ENCODE measurements at places on chromosomes 13 and 19.

DNA sequence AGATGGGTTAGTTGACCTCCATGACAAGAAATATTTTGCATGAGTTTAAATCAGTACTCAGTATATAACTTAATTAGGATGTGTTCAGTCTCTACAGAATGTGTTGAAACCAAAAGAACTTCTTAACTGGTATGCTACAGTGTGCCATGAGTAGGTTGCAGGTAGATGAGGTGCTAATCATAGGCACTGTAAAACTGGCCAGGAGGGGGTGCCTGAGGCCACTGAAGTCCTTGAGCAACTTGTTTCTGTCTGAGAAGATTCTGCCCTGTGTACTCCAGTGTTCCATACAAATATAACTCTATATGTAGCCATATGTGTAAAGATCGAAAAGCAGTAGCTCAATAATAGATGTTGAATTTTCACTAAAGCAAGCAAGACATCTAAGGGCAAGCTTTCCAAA is 549.2 kb upstream of the KLF12 start:
- ATAC-seq: no peak

- ATAC-seq: no peak
These were observed 328.7 kb upstream of the EDNRB start for GRCh38 chr13:78247362-78247761.

GRCh38 chr13:113400621-113401451 is 36.9 kb upstream of the GRTP1 start:
- ATAC-seq: no peak

- no peak for ATAC-seq
These were observed 11.4 kb downstream of the AKAP8 start for GRCh38 chr19:15368051-15368632.

GRCh38 chr19:35732540-35733179 is 9.6 kb downstream of the IGFLR1 start:
- ATAC-seq: no peak

DNA sequence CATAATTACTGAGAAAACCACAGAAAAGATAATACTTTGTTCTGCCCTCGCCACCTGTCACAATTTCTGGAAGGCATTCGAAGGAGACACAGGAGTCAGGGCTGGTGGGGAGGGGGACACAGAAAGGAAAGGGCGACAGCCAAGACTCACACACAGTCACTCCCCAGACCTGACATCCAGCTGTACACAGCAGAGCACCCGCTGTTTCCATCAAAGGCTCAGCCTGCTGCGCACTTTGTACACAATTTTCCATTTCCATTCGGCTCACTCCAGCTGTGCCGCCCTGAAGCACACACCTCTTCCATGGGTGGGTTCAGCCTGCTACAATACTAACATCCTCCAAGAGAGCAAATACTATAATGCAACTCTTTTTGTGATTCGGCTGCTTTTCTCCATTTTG is 38.0 kb downstream of the STK24 start:
- ATAC-seq: no peak

DNA sequence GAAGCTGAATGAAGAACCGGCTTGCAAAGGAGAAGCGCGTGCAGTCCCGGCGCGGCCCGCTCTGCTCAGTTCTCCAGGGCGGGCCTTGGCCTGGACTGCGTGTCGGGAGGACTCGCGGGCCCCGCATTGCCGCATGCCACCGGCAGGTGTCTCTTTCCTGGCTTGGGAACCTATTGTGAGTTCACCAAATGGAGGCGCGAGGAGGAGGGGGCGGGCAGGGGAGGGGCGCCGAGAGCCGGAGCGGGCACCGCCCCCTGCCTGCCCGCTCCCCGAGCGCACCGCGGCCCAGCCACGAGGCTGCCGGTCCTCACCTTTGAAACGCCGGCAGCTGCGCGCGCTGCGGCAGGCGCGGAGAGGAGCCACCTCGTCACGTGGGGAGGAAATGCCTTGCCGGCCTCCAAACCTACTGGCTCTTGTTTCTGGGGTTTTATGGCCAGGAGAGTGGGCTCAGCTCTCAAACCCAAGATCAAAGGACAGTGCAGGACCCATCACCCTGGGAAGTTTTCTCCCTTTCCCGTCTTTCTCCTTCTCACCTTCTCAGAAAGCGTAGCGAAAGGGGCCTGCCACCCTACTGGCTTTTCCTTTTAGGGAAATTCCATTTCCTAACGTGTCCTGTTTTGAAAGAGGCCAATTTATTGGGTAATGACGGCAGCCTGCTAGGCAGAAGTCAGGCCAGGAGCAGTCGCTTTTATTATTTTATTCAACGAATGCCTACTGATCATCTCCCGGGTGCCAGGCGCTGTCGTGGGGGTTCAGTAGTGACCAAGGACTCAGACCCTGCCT is 13.8 kb upstream of the UBE2L5 start:
- ATAC-seq: no peak

- ATAC-seq: peak; percentile 84
These were observed 146.7 kb upstream of the FNDC3A start for GRCh38 chr13:48828962-48829411.

GRCh38 chr19:46624958-46625661 is at the start of gene PTGIR:
Gene PTGIR (minus strand): TSS chr19:46625089. CDS start chr19:46624225, 864 bp downstream.
- ATAC-seq: peak; percentile 69

GRCh38 chr13:31046711-31047279 is 114.3 kb downstream of the TEX26 start:
- ATAC-seq: peak; percentile 6

DNA sequence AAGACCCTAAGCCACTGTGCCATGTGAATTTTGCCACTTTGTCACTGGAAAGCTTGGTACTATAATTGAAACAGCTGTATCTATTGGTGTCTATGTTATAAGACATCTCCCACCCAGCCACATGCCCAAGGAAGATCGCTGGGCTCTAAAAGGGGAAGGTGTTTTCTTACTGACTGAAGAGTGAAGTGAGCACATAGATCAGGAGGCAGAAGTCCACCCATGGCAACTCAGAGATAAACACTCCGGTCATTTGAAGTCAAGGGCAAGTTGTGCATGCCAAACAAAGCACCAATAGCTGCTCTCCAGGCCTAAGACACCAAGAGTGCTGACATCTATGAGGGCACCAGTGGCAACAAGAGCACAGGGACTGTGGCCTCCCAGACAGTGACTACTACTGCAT is 153.8 kb downstream of the KCTD12 start:
- ATAC-seq: no peak

DNA sequence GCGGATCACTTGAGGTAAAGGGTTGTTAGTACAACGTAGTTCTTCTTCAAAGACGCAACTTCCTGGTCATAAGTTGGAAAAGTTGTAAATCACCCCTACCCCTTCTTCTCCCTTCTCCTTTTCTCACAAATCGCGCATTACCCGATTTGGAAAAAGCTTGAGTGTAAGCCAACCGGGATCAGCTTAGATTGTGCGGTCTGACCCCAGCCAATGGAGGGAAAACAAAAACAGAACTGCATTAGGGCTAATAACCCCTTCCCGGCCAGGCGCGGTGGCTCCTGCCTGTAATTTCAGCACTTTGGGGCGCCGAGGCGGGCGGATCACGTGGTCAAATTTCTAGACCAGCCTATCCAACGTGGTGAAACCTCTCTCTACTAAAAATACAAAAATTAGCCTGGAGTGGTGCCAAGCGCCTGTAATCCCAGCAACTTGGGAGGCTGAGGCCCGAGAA is 806 bp downstream of the ZNF90 start:
- ATAC-seq: peak; percentile 57

GRCh38 chr19:5001615-5002014 is 32.7 kb downstream of the KDM4B start:
- ATAC-seq: peak; percentile 80

GRCh38 chr19:44112802-44113137 is 429 bp upstream of the ZNF225 start:
- ATAC-seq: peak; percentile 39

DNA sequence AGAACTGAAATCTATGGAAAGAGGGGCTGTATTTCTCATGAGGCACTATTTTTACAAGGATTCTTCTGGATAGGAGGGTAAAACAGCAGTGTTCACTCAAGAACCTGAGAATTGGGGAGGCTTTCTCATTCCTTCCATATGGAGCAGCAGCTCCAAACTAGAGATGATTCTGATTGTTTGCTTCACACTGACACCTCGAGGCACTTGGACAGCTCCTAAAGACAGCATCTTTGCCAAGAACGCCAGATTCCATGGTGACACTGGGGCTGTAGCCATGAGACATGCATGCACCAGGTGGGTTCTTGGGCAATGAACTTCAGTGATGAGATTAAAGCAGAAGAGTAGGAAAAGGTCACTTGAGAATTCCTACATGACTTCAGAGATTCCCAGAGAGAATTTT is 361.5 kb upstream of the HTR2A start:
- no peak for ATAC-seq

DNA sequence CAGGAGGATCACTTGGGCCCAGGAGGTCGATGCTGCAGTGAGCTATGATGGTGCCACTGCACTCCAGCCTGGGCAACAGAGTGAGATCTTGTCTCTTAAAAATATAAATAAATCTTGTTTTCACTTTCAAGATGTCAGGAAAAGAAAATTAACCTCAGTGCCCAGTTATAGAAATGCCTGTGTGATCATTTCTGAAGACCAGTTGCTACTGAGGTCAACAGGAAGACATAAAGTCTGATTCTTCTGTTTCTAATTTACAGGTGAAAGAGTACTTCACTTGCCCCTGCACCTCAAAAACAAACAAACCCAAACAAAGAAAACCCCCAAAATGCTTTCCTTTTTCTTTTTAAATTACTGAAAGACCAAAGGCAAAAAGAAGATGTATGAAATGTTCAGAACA is 174.3 kb upstream of the NBEA start:
- ATAC-seq: no peak

- no peak for ATAC-seq
These were observed 357.9 kb downstream of the SLITRK6 start for GRCh38 chr13:85441364-85441763.

DNA sequence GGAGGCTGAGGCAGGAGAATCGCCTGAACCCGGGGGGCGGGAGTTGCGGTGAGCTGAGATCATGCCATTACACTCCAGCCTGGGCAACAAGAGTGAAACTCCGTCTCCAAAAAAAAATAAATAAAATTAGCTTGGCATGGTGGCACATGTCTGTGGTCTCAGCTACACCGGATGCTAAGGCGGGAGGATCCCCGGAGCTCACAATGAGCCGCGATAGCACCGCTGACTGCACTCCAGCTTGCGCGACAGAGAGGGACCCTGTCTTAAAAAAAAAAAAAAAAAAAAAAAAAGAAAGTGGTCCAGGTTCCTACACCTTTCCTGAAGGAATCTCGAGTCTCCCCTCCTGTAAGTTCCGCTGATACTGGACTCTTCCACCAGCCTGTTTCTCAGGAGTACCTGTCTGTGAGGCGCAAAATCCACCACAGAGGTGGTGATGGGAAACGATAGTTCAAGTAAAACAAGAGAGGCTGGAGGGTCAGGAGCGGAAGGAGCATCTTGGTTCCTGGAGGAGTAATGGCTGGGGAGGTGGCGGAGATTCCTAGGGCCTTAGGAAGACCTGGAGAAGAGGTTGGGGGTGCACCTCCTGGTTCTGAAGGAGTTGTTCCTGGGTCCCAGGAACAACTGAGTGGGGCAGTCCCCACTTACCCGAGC is 471 bp downstream of the FUT1 start:
- no peak for ATAC-seq

DNA sequence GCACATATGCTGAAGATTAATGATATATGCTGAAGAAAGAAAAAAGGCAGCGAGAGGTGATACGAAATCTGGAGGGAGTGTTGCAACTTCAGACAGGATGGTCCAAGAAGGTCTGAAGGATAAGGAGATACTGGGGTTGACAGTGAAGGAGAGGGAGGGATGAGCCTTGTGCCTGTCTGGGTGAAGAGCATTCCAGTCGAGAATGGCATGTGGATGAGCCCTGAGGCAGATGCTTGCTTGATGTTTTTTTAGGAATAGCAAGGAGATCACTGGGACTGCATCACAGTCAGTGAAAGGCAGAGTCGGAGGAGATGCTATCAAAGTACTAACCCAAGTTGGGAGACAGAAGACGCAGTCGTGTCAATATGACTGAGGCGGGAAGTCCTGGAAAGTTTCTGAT is 13.3 kb upstream of the LAIR2 start:
- no peak for ATAC-seq

DNA sequence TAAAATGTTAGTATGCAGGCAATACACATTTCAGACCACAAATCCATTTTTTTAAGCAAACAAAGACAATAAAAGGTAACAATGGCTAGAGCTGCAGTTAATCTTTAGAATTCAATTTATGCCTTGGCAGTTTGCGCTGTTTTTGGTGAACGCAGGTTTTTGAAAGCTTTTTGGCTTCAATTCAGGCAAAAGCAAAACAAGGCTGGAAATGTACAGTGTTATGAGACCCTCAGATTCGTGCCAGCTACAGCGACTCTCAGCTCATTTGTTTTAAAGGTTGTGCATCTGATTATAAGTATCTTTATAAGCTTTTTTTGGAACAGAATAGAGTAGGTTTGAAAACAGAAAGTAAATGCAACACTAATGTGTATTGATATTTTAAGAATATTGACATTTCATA is 63.6 kb upstream of the SOX1 start:
- ATAC-seq: no peak

DNA sequence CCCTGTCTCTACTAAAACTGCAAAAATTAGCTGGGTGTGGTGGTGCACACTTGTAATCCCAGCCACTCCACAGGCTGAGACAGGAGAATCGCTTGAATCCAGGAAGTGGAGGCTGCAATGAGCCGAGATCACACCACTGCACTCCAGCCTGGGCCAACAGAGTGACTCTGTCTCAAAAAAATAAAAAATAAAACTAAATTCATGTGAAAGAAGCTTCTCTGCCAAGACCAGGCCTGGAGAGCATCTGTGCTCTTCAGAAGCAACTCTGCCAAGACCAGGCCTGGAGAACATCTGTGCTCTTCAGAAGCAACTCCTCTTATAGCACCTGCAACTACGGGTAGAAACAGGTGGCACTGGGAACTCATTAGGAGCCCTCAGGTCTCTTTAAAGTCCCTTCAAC is 37.7 kb downstream of the CRYL1 start:
- no peak for ATAC-seq

DNA sequence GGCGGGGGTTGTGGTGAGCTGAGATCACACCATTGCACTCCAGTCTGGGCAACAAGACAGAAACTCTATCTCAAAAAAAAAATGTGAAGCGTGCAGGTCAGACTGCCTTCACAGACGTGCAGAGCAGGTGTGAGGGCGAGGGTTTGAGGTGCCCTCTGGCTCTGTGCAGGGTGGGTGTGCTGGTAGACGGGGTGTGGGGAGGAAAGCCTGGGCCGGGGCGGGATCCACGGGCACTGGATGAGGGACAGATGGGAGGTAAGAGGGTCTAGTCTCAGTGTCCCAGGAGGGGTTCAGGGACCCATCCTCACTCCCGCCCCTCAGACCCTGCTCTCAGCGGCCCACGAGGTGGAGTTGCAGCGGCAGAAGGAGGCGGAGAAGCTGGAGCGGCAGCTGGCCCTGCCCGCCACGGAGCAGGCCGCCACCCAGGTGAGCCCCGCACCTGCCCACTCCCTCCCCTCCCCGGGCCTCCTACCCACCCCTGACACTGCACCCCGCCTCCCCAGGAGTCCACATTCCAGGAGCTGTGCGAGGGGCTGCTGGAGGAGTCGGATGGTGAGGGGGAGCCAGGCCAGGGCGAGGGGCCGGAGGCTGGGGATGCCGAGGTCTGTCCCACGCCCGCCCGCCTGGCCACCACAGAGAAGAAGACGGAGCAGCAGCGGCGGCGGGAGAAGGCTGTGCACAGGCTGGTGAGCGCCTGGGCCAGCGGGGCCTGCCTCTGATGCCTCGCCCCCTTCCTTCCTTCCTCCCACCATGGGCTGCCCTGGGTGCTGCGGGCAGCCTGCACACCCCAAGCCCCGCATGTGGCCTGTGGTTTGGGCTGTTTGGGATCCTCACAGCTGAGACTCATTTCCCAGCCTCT is 9.1 kb downstream of the NOP53 start:
- no peak for ATAC-seq
